ENCODE measurements at places on chromosomes 12 and 14. TPM values are rescaled to one million over a fixed set of nuclear protein-coding genes. Genes with fewer than 3 reads are reported as not detected.

The GPRC5A gene
- total RNA-seq, result 16.1 TPM

DNA sequence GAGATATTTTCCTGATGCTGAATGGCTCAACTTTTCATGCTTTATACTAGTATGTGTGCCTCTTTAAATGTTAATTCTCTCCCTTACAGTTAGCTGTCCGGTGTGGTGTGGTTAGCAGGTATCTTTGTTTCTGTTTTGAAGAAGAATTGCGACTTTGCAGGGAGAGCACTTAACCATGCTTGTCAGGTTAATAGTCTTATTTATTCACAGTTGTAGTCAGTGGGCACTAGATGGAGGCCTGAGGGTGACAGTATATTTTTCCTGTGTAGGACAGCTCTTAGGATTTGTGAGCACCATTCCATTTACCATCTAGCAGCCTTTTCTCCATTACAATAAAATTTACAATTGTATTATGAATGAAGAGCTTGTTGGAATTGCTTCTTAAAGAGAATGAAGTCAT is 34.9 kb downstream of the PDE3A start:
- DNase-seq, result no peak

GRCh38 chr14:101253948-101254347 is 307.3 kb upstream of the DIO3 start:
- DNase-seq, result no peak

The OASL gene
- 0.79 TPM for total RNA-seq

DNA sequence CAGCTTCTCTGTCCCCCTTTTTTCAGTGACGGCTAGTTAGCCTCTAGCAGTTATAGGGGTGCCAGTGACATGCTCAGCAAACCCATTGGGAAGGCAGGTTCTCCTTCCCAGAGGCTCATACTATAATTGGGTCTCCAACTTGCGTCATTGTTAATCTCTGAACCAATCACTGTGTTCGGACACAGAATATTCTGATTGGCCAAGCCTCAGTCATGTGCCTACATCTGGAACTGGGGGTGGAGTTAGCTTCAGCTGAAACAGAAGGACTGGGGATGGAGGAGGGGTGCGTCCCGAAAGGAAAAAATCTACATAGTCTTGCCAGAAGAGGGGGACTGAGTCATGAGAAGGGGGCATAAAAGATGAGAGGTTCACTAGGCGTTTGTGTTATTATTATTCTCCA is 165.6 kb downstream of the SUDS3 start:
- DNase-seq, result no peak

The BCL11B gene
- total RNA-seq, result 2.9 TPM
